ENCODE measurements at places on chromosomes 5 and 9.
A peak's percentile ranks its signal among the peaks of the same experiment; 100 is the strongest.

GRCh38 chr5:122300374-122300773 lies 11.7 kb upstream of the SNCAIP start:
- no peak for DNase-seq

DNA sequence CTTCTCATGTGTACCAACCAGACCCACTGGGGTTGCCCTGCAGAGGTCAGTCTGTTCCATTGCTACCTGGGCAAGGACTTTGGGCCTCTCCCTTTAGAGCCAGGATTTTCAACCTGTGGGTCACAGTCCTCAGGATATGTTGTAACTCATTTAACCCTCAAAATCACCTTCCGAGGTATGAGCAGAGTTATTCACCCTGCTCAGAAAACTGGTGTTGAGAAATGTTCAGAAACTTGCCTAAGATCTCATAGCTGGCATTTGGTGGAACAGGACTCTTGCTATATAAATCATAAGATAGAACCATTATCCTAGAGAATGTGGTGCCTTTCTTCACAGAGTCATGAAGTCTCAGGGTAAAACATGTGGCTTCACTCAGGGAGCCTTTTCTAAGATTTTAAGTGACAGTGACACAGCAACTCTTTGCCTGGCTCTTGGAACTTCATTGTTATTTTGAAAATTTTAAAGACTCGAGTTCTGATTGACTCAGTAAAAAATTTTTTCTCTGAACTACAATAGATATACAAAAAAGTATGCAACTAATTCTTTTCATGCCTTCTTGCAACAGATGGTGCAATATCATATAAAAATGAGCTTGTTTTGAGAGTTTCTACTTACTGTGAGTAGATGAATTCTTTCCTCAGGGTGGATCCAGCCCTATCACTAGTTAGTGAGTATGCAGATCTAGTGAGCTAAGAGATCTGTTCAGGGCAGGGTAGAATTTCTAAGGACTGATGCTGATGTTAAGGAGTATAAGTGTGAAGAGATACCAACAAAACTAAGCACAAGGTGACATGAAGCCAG lies 29.5 kb downstream of the CAST start:
- no peak for DNase-seq

DNA sequence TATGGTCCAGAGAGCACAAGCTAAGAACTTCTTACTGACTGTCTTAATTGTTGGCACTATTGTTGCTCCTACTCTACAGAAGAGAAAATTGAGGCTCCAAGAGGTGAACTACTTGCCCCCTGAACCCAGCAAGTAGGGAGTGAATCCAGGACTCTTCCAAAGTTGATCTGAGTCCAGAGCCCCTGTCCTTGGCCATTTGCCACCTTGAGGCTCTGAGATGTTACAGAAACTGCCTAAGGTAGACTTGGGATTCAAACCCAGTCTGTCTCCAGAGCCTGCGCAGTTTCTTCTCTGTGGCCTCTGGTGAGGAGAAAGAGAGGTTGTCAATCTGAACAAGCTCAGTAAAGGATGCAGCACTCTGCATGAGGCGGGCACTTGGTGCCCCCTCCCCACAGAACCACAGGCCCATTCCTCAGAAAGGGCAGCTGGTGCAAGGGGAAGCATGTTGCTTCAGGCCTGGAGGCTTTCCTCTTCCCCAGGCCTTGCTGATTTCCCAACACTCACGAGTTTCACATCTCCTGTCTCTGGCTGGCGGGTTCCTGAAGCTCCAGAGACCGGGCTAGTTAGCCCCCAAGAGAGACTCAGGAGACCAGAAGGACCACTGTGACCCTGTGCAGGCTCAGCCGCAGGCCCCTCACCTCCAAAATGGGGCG lies 2.9 kb upstream of the LCP2 start:
- no peak for DNase-seq

- DNase-seq, result no peak
Measured at GRCh38 chr5:150434464-150434863, 15.1 kb downstream of the RPS14 start.

GRCh38 chr5:56316299-56316994 lies 83.3 kb upstream of the ANKRD55 start:
- no peak for DNase-seq

DNA sequence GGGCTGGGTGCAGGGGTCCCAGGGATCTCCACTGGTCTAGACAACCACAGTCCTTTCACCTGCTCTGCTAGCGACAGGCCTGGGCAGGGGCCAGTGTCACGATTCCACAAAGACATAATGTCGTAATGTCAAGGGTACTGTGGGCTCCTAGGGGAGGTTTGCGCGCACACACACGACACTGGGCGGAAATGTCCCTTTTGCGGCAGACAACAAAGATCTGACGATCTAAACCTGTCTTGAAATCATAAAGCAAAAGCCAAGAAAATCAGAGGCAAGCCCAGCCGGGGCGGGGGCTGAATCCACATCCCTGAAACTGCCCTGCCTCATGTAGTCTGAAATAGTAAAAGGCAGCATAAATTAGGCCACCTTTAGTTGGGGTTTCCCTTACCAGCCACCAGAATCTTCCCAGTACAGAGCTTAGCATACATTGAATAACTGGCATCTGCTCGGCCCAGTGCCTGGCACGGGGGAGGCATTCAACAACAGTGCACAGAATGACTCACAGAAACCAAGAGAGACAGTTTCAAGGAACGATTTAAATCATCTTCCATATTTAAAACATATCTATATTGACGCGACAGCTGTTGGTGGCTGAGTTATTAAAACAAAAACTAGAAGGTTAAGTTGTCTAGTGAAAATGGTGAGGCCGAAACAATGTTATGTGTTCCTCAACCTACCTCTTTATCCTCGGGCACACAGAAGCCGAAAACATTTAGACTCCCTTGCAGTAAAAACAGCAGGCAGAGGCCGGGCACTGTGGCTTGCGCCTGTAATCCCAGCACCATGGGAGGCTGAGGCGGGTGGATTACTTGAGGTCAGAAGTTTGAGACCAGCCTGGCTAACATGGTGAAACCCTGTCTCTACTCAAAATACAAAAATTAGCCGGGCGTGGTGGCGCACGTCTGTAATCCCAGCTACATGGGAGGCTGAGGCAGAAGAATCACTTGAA lies 151.0 kb downstream of the MYO10 start:
- DNase-seq, result no peak

DNA sequence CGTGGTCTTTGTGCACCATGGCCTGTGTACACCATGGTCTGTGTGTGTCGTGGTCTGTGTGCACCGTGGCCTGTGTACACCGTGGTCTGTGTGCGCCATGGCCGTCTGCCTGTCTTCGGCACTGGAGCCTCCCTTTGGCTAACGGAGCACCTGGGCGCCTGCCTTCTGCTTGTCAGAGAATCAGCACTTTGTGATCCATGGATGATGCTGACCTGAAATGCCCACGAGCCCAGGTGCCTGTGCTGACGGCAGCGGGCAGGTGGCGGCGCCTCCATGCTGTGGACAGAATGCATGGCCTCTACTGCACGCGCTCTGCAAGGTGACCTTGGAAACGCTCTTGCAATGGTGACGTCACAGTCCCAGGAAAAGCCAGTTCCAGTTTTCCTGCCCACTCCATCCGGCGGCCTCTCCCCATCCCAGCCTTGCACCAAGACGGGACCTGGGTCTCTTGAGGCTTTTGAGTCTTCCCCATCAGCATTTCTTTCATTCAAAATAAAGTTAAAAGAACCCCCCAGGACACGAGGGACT lies 14.6 kb downstream of the LCN9 start:
- no peak for DNase-seq

GRCh38 chr5:3325201-3325971 lies 270.2 kb upstream of the IRX1 start:
- no peak for DNase-seq

GRCh38 chr9:5321058-5321457 lies 16.5 kb upstream of the RLN2 start:
- DNase-seq, result no peak

DNA sequence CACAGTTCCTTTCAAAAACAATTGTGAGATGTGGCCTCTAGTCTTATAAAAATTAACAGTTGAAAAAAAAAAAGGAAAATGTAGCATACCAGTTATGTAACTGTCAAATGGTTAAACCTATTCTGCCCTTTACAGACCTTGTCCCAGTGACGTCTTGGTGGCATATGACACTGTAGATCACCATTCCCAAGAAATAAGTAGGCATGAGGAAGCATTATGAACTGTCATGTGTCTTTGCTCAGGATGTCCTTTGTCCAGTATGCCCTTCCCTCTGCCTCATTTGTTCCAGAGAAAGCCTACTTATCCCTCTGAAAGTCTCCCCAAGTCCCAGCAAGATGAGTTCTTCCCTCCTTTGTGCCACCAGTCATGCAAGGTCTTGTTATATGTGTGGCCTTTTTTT lies 63.2 kb downstream of the PAM start:
- DNase-seq, result no peak

DNA sequence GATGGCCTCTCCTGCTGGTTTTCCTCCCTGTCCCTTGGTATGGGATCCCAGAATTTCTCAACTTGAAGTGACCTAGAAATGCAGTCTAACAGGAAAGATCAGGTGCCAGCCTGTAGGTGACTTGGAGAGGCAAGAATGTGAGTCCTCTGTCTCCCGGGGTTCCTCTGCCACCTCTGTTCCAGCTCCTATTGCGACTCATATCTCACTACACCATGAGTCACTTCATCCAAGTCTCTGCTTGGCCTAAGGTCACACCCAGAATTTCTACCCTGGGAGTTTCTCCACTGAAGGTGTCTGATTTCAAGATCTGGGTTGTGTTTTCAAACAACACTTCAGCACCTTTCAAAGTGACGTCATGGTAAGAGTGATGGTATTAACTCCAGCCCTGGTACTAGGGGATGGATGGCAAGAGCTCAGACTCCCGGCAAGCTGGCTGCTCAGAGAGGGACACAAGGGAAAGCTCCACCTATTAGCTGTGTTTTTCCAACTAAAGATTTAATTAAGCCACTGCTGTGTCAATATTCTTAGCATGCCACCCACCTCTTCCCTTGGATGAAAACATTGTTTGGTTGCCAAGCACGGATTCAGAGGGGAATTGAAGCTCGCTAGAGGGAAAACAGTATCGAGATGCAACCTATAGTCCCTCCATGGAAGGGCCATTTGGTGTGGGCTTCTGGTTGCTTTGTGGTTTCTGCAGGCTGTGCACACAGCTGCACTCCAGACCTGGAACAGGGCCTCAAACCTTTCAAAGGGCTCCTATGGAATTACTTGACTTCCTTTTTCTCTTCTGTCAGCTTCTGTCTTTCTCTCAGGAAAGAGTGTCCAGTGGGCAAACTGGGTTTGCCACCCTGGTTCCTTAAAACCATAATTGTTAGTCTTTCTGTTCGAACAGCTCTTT lies 205.7 kb downstream of the GAS1 start:
- DNase-seq, result no peak

DNA sequence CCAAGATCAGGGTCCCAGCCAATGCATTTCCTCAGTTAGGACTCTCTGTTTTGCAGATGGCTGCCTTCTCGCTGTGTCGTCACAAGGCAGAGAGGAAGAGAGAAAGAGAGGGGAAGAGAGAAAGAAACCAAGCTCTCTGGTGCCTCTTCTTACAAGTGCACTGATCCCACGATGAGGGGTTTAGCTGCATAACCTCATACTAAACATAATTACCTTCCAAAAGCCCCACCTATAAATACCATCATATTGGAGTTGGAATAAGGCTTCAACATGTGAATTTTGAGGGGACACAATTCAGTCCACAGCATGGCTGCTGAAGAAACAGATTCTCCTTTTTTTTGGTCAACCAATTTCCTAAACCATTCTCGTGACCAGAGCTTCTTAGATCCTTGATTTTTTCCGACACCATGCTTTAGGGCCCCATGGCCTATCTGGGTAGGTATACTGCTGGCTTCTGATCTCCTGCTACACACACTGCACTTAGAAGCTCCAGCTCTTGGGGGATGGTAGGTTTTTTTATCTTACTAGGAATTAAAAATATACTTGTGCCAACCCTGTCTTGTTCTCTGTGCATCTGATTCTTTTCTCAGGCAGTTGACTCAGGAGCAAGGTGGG lies 5.1 kb downstream of the CAMK4 start:
- DNase-seq, result no peak

DNA sequence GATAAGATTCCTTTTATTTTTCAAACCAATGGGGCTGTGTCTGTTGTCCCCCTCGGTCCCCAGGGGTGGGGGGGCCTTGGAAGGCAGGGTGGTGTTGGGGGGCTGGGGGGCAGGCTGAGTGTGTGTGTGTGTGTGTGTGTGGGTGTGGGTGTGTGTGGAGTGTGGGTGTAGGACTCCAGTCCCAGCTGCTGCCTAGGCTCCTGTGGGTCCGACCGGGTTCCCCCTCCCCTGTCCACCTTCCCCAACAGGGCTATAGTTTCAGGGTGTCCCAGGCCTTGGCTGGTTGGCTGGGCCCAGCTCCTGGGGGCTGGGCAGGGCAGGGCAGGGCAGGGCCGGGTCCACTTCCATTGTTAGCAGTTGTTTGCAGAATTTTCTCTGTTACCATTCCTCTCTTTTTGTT lies 2.1 kb upstream of the NFX1 start:
- no peak for DNase-seq

GRCh38 chr5:98781964-98782363 lies 8.5 kb downstream of the RGMB start:
- DNase-seq, result no peak

- no peak for DNase-seq
Measured at GRCh38 chr5:157971571-157972216, 112.7 kb upstream of the CLINT1 start.

- no peak for DNase-seq
Measured at GRCh38 chr9:37531699-37532098, 44.5 kb downstream of the FBXO10 start.

- no peak for DNase-seq
Measured at GRCh38 chr5:168920019-168920810, 341.0 kb upstream of the PANK3 start.

GRCh38 chr9:134814598-134815215 lies 65.9 kb upstream of the FCN2 start:
- no peak for DNase-seq

- peak; percentile 88 for DNase-seq
Measured at GRCh38 chr9:111038331-111039230, at the start of gene LPAR1. Gene LPAR1, minus strand, starts transcription at chr9:111038470. Its CDS starts 66,353 bp downstream, at chr9:110972117.

DNA sequence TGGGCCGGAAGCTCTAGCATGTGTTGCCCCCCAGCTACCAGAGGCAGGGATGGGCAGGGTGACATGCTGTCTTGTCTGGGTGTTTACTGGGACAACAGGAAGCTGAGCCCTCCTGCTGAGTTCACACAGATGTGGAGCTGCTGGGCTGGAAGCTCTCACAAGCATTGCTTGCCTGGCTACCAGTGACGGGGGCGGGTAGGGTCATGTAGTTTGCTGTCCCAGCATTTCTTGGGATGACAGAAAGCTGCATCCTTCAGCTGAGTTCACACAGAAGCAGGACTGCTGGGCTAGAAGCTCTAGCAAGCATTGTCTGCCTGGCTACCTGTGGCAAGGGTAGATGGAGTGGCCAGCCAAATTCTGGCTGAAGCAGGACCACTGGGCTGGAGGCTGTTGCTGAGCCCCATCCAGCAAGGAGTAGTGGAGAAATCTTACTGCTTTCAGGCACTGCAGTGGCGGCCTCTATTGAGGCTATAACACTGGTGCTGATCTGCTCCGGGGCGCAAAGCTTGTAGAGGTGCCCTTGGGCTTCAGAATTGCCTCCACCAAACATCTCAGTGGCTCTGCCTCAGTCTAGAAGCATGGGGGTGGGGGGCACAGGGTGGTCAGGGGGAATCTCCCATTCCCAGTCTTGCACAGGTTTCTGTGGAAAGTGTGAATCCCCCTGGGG lies 25.1 kb downstream of the POLK start:
- DNase-seq, result no peak

Data from sciatic nerve (tissue), 2 donors.